SK-N-MC (cell line): ENCODE measurements at places on chromosomes 4 and X.

DNA sequence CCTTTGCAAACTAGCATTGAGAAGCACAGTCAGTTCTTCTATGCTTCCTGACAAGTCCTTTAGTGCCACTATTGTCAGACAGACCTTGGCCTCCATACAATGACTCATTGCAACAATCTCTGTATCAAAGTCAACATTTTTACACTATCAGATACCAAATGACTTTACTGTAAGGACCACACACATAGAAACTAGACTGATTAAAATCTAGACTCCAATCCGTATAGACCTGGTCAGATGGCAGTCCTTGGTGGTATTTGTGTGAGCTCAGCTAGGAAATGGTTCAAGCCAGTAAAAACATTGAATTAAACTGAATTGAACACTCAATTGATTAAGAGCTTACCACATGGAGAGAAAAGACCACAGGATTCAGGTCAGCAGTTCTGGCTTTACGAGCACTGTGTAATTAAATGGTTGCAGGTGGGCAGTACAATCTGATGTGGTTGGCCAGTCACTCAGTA, 549.8 kb upstream of the LCORL start:
- no peak for DNase-seq

GRCh38 chrX:1763294-1763693, 148.4 kb downstream of the ASMT start:
- no peak for DNase-seq

DNA sequence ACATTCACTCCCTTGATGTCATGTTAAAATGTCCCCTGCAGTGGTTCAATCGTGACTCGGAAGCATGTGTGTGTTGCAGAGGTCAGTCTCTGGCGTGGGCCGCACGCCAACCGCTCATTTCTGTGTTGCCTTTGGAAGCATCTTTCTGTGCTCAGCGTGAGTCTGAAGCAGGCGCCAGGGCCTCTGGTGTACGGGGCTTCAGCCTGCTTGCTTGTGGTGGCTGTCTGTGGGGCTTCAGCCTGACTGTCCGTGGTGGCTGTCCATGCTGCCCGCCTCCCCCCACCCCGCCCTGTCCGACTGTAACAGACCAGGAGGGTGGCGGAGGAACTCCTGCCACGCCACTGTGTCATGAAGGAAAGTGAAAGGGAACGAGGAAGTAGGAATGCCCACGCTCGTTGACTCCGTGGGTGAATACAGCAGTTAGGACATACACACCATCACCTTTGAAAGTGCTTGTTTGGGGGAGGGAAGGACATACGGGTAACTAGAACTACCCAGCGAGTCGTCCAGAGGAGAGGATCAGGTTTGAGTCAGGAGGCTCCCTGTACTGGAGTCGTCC, 14.7 kb upstream of the CLCN4 start:
- no peak for DNase-seq

GRCh38 chr4:13109536-13109935, 374.6 kb downstream of the RAB28 start:
- DNase-seq, result no peak

DNA sequence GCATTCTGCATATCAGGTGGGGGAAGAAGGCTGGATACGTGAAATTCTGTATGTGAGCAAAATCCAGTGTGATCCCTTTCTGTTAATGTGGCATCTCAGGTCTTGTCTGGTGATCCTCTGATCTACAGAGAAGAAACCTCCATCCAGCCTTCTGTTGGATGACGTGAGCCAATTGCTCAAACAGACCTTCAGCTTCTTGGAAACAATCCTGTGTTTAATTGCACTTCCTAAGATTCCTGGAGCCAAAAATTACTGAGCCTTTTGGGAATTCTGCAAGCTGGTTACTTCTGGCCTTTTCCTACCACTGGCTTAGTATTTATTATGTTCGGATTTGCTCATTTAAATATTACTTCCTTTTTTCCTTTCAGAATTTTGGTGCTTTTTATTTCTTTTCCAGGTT, 51.2 kb downstream of the TRIML1 start:
- DNase-seq, result no peak

DNA sequence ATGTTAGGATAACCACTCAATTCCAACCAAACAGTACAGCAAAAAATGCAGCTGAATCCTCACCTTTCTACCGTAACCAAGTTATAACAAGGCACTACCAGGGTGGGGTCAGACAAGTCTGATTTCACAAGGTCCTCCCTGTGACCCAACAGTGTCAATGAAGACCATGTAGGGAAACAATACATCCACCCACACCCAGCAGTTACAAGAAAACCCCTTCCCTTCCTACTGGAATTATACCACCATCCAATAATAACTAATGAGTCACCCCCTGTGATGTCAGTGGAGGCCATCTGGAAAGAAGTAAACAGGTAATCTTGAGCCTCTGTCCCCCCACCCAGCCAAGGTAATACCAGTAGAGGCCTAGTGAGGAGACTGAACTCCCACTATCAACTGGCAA, 117.6 kb downstream of the FGF16 start:
- DNase-seq, result no peak

- no peak for DNase-seq
These were observed 6.6 kb upstream of the POU3F4 start for GRCh38 chrX:83501530-83501929.

DNA sequence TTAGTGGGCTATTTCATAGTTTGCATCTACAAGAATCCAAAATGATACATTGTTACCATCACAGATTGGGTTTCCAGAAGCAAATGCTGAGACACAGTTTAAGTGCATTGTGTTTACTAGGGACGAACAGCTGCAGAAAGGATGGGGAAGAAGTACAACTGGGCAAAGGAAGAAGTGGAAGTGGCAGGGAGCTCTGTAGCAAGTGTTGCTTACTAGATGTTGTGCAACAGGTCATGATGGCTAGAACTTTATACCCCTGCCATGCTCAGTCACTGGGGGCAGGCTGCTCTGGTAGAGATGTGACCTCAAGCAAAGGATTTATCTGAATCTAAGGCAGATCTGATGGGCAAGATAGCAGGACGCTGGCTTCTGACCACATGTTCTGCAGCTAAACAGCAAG, 76.1 kb upstream of the EMCN start:
- no peak for DNase-seq

GRCh38 chr4:74338792-74339333, 26.1 kb upstream of the EREG start:
- no peak for DNase-seq

DNA sequence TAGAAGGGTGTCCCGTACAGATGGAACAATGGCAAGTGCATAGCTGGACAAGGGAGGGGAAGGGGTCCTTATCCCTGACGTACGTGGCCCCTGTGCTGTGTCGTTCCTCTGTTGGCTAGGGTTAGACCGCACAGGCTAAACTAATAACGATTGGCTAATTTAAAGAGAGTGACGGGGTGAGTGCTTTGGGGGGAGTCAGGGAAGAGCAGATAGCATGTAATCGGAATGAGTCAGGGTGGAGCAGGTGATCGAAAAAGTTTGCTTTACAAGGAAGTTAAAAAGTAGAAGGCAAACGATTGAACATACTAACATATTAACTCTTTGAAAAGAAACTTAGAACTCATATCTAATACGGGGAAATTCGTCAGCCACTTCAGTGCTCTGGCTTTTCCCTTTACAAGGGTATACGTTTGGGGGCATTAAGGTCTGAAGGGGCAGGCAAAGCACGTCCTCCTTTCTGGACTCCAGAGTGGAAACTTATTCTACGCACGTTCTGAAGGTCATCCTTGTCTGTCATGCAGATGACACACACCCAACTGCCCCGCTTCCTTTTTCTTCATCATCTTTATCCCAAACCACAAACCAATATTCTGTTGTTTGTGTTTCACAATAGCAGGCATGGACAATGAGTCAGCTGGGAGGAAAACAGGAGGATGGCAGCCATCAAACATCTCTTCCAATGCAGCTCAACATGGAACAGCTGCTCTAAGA, 10.2 kb upstream of the CRLF2 start:
- DNase-seq, result no peak

- DNase-seq, result no peak
These were observed 934.5 kb upstream of the TENM3 start for GRCh38 chr4:181308476-181309312.
